M059J (cell line): ENCODE measurements at places on chromosomes 13 and 19. TPM values are rescaled to one million over a fixed set of nuclear protein-coding genes. Genes with fewer than 3 reads are reported as not detected.
A peak's percentile ranks its signal among the peaks of the same experiment; 100 is the strongest.

GRCh38 chr13:76813891-76814290 lies 72.3 kb downstream of the KCTD12 start:
- no peak for DNase-seq

- no peak for DNase-seq
Observed at GRCh38 chr13:99527301-99527700, 26.0 kb downstream of the TM9SF2 start.

The PCSK4 gene
- 0.96 TPM in 1 of 2 replicates, not detected in the other for total RNA-seq

DNA sequence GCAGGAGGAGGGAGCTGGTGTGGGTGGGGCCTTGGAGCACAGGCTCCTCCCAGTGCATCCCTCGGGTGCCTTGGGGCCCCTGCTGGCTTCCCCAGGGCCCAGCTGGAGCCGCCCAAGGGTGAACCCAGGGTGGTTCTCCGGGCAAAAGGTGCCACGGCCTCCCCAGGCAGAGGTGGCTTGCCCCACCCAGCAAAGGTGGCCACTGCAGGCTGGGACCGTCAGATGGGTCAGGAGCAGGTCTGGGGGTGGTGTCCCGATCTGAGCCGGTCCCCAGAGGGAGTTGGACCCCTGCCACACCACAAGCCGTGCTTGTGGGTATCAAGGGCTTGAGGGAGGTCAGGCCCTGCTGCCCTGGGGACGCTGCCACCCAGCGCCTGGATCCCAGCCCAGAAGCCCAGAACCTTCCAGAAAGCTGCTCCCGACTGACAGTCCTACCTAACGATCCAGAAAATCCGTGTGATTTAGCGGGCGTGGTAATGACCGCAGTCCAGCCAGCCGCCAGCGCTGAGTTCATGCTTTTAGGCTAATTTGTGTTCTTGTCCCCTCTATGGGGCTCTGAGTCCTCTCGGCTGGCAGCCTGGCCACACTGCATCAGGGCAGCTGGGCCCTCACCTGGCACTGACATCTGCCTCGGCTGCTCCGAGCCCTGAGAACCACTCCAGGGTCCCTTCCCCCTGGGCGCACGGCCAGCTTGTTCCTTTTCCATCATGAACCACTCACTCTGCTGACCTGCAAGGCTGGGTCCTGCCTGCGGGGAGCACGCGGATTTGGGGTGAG lies 5.0 kb upstream of the GRIN3B start:
- DNase-seq, result peak; percentile 94

DNA sequence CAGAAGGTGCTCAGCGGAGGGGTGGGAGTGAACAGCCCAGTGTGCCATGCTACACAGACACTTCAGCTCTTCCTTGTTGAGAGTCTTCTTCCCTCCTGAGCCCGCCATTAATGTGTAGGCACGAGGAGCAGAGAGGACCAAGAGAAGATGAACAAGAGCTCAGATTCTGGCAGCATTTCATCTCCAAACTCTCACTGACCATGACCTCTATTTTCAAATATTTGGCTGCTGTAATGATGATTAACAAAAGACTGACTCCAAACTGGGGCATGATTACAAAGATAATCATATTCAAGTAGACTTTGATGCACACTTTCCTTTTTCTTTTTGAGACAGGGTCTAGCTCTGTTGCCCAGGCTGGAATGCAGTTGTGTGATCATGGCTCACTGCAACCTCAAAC lies 236.5 kb downstream of the DCLK1 start:
- DNase-seq, result no peak

- DNase-seq, result no peak
Observed at GRCh38 chr19:39254531-39255345, 6.1 kb upstream of the IFNL4 start.

The RAP2A gene
- 12.3 and 20.7 TPM in 2 replicates for total RNA-seq

- no peak for DNase-seq
Observed at GRCh38 chr19:12126707-12127106, 13.4 kb downstream of the ZNF20 start.

DNA sequence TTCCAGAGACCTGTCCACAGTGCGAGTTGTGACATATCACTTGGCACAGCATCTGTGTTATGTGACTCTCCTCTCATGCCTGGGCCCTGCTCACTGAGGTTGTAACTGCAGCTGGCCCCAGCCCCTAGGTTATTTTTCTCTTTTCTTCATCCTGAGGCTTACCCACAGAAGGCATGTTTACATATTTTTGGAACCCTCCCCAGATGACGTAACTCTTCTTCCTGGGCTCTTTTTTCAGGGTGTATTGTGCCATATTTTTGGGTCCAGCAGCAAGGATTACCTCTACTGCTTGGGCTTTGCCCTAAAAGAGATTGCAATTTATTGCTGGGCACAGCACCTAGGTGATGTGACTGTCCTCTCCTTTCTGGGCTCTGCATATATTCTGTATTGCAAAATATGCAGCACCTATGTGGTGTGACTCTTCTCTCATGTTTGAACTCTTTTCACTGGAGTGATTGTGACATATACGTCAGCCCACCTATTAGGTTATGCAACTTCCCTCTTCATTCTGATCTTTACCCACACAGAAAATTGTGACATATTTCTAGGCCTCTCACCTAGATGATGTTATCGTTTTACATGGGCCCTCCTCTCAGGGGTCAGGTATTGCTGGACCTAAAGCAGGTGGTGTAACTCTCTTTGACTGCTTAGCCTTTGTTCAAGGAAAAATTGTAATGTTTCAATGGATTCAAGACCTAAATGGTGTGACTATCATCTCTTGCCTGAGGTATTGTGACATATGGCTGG lies 64.5 kb upstream of the ZNF724 start:
- no peak for DNase-seq

DNA sequence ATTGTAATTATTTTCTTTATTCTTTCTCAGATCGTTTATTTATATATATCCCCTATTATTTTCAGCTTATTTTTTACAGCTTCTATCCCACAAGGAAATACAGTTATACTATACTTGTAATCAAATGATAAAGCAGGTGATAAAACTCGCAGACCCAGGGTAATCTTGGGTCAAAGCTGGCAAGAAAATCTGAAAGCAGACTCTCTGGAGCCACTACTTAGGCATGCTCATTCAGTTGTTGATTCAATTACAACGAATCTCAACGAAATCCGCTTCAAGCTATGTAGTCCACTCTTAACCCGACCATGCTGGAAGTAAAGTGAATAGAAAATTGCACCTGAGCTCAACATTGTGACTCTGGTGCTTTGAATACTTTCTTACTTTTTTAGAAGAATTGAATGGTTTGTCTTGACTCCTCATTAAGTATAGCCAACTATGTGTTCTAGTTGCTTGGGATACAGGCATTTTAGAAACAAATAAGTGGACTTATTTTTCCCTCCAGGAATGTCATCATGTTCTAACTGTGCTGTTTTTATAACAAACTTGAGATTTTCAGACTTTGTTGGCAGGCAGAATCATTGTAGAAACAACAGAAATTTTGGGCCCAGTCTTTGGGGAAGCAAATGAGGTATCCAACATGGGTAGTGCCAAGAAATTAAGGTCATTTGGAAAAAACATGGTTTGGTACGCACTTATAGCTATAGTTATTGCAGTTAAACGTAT lies 21.4 kb downstream of the ESD start:
- DNase-seq, result no peak

GRCh38 chr19:40650749-40651305 lies 39.6 kb downstream of the NUMBL start:
- peak; percentile 75 for DNase-seq

DNA sequence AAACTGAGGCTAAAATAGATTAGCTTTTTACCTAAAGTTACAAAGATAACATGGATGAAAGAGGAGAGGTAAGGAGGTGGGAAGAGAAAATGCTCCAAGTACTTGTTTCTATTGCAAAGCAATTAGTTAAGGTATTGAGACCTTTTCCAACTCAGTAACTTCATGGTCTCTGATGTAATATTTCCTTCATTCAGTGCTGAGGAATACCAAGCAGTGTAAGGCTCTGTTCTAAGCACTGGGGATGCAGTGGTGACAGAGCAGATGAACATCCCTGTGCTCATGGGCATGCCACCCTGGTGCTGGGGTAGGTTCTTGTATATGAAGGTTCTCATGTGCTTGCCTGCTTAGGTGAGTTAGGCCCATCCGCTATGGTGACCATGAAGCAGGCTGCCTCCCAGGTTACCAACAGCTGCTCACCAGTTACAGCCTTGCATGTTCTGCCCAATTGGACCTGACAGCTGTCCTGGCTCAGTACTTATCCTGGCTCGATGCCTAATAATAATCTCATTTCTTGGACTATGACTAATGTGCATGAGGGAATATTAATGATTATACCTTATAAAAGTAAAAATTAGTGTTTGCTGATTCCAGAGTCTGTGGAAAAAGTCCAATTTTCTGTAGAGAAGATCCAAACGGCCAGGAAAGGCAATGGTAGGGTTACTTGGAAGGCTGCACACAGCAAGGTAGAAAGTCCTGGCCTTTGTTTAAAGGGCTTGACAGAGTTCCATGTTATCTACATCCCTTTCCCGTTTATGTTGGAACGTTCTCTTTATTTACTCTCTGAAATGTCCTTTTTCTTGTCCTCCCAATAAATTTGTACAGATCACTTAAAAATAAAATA lies 48.3 kb downstream of the LATS2 start:
- DNase-seq, result no peak

DNA sequence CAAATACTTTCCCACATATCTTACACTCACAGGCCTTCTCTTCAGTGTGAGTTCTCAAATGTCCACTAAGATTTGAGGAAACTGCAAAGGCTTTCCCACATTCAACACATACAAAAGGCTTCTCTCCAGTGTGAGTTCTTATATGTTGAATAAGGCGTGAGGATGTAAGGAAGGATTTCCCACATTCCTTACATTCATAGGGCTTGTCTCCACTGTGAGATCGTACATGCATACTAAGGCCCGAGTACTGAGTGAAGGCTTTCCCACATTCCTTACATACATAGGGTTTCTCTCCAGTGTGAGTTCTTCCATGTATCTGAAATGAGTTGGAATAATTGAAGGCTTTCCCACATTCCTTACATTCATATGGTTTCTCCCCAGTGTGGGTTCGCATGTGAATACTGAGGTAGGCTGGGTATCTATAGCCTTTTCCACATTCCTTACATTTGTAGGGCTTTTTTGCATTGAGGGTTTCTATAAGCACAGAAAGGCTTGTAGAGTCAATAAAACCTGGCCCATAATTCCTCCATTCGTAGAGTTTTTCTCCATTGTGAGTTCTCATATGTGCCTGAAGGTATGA lies 9.6 kb downstream of the ZNF426 start:
- DNase-seq, result peak; percentile 10

The ZNF626 gene
- 2.3 and 2.4 TPM in 2 replicates for total RNA-seq

DNA sequence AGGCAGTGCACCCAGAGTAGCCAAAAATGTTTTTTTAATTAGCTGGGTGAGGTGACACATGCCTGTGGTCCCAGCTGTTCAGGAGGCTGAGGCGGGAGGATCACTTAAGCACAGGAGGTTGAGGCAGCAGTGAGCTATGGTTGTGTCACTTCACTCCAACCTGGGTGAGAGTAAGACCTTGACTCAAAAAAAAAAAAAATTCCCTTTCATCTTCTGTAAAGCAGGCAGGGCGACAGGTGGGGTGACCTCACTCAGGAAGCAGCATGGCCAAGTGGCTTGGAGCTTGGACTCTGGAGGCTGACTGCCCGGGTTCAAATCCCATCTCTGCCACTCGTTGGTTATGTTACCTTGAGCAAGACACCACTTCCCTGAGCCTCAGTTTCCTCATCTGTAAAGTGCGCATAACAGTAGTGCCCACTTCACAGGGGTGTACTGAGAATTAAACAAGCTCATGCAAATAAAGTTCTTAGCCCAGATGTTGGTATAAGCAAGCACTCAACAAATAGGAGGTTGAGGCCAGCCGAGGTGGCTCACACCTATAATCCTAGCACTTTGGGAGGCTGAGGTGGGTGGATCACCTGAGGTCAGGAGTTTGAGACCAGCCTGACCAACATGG lies 48.3 kb downstream of the MAP4K1 start:
- no peak for DNase-seq

The ZNF324B gene
- total RNA-seq, result 6.6 and 16.3 TPM in 2 replicates

DNA sequence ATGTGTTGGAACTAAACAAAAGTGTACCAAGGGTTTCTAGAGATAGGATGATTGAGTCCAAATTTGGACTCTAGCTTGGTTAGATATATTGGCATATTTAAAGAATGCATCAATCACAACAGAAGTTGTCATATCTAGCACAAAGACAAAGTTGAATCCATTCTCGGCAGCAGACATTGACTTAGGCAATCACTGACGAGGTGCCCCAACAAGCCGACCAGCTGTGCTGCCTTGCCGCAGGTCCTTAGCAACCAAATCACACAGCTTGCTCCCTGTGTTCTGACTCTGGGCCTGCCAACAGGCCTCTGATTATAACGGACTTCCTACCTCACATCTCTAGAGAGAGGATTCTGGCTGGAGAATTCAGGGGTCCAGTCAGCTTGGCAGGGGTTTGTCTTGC lies 208.7 kb downstream of the MTUS2 start:
- no peak for DNase-seq

The KPNA3 gene
- total RNA-seq, result 23.0 and 32.2 TPM in 2 replicates

The CLEC17A gene
- not detected in 2 replicates for total RNA-seq

DNA sequence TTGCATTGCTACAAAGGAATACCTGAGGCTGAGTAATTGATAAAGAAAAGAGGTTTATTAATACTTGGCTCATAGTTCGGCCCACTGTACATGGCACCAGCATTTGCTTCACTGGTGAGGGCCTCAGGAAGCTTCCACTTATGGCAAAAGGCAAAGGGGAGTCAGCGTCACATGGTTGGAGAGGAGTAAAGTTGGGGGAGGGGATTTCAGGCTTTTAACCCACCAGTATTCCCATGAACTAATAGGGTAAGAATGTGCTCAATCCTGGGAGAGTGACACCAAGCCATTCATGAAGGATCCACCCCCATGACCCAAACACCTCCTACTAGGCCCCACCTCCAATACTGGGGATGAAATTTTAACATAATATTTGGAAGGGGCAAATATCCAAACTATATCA lies 82.5 kb upstream of the MYCBP2 start:
- no peak for DNase-seq

GRCh38 chr13:89980896-89981295 lies 1366.6 kb upstream of the MIR17HG start:
- DNase-seq, result no peak

- peak; percentile 20 for DNase-seq
Observed at GRCh38 chr19:42023121-42023942, 29.3 kb upstream of the ATP1A3 start.

- peak; percentile 97 for DNase-seq
Observed at GRCh38 chr19:45577111-45577905, 7.3 kb downstream of the OPA3 start.

The ZNF547 gene
- total RNA-seq, result 1.9 and 5.6 TPM in 2 replicates

DNA sequence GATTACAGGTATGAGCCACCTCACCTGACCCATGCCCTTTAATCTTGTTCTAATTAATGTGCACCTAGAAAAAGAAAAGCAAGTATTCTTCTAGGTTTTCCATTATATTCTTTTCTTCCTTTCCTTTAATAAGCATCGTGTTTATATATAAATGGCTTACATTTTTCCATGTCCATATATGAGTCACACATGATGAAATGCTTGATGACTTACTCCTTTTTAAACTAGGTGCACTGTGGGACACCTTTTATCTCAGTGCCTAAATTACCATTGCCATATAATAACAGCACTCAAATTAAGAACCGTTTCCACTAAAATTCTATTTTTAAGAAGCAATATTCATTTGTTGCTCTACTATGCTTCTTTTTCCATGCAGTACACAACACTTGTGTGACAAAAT lies 363.3 kb downstream of the LIG4 start:
- DNase-seq, result no peak

The GPR4 gene
- 0.02 TPM in 1 of 2 replicates, not detected in the other for total RNA-seq
